ENCODE measurements at places on chromosomes 16 and 17.
A peak's percentile ranks its signal among the peaks of the same experiment; 100 is the strongest.

GRCh38 chr17:15031975-15032374 is 233.2 kb downstream of the PMP22 start:
- no peak for DNase-seq

GRCh38 chr16:51431517-51432241 is 280.6 kb upstream of the SALL1 start:
- DNase-seq: peak; percentile 99

- no peak for DNase-seq
These were observed 491.3 kb downstream of the TMEM114 start for GRCh38 chr16:8098947-8099512.

DNA sequence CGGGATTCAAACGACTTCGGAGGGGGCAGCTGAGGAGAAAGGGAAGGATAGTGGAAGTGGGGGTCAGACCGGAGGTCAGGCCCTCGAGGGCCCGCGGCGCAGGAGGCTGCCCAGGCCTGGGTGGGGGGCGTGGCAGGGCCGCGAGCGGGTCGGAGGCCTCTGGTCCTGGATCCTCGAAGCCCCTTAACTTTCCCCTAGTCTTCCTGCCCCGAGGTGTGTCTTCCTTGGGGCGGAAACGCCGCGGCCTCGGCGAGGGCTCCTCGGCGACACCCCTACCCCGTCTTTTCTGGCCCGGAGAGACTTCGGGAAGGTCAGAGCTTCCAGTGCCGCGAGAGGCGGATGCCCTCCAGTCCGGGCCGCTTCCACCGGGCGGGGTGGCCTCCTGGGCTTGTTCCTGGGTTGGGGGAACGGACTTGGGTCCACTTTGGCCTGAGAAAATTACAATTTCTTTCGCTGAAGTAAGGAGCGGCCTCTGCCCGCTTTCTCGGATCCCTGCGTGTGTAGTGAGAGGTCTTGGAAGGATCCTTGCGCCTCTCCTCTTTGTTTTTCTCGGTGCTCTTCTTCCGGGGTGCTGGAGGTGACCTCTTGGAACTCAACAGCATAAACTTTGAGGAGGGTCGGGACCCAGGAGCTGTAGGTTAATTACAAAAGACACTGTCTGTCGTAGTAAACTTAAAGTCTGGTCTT is 491 bp downstream of the IST1 start:
- peak; percentile 32 for DNase-seq

DNA sequence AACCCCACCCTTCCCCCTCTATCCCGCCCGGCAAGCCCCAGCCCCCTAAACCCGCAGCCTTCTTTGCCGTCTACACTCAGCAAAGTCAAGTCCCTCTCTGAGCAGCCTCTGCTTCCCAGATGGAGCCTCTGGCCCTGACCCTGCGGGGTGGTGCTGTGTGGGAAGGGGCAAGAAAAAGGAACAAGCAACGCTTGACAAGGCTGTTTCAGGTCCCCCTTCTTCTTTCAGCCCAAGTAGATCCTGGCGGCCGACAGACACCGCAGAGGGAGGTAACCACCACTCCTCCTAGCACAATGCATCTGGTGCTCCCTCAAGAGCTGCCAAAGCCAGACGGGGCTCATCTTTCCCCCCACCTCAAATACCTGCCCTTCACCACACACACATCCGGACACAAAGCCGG is 178.3 kb downstream of the ENGASE start:
- no peak for DNase-seq

DNA sequence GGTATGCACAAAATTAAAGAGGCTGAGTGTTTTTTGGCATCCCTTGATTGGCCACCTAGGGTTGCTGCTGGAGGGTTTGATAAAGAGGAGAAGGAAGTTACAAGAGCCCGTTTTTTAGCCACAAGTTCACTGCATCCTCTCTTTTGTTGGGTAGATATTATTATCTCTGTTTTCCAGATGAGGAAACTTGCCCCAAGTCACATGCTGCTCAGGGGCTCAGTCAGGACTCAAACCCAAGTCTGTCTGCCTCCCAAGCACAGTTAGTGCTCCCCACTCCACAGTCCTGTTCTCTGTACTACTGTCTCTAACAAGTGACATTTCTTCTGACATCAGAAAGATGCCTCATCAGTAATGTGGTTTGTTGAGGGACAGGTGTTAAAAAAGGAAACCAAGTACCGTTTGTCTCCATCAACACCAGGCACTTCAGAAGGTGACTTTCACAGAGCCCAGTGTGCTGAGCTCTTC is 1.4 kb downstream of the NT5M start:
- no peak for DNase-seq

- no peak for DNase-seq
These were observed 52.5 kb downstream of the TMEM114 start for GRCh38 chr16:8537691-8538342.
